ENCODE measurements at places on chromosomes 7 and 10.

GRCh38 chr7:27160145-27160545, 3.7 kb upstream of the HOXA7 start:
- no peak for DNase-seq

DNA sequence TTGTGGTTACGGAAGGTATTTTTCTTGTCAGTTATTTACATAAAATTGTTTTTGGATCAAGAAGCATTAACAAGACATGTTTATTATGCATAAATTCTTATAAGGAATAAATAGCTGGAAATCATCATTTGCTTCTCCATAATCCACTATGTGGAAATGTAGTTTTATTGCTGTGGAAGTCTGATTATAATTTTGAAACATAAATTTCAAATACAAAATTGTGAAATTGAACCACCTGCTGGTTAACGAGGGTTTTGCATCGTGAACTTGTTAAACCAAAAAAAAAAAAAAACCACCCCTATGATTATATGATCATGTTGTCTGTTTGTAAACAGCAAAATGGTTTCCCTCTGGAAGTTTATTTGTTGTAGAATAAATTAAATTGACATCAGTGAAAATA, 25.9 kb downstream of the ABRAXAS2 start:
- DNase-seq: peak; percentile 13

DNA sequence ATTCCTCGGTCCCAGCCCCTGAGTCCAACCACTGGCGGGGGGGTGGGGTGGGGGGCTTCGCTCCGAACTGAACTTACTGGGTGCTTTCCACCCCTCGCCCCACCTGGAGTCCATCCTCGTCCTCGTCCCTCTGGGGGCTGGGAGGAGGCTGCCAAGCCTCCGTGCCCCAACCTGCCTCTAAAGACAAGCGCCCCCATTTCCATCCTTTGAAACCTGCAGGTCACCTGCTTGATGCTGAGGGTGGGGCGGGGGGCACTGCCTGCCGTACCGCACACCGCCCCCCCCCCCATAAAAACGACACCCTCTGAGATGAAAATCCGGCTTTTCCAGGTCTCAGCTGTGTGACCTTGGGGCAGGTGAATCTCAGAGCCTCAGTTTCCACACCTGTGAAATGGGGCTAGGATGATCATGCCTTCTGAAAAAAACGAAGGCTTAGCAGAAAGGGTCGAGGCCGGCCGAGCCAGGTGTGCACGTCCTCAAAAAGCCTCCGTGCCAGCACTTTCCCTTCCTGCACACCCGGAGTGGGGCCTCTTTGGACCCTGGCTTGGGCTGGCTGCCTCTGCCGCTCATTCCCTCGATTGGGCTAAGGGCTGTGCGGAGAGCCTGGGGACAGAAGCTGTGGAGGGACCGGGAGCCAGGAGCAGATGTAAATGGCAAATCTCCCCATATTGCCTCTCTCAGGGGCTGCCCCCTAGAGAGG, 967 bp downstream of the ELFN1 start:
- DNase-seq: no peak

GRCh38 chr7:28116041-28116440, 64.6 kb downstream of the JAZF1 start:
- DNase-seq: no peak

DNA sequence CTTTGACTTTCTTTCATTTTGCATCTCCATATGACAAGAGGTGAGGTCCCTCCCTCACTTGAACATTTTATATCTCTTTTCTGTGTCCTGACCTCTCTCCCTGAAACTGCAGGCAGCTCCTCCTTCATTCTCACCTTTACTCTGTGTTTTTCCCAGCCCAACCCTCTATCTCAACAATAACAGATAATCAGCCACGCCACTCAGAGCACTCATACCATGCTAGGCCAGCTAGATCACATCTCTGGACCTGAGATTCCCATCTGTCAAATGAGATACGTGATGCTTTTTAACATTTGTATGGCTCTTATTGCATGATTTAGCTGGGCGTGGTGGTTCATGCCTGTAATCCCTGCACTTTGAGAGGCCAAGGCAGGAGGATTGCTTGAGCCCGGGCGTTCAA, 63.1 kb upstream of the PDCD4 start:
- DNase-seq: no peak

DNA sequence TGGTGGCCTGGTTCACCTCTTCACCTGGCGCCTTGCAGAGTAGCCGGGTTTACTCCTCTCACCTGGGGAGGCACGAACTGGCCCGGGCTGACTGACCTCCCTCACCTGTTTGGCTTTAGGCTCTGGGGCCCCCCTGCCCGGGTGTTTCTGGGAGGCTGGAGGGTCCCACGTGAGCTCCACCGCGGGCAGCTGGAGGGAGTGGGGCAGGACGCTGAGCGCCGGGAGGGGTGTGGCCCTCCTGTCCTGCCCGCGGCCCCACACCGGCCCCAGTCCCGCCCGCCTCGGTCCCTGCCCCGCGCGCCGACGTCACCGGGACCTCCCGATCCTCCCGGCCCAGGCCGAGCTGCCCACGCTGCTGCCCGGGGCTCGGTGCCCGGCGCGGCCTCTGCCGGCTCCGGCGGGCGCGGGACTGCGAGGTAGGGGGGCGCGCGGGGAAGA, at the start of gene AMZ1:
Gene AMZ1, plus strand, starts transcription at position 322 of the 438 bp plus-strand sequence. CDS start 12,250 bp downstream, outside the sequence.
- DNase-seq: no peak

DNA sequence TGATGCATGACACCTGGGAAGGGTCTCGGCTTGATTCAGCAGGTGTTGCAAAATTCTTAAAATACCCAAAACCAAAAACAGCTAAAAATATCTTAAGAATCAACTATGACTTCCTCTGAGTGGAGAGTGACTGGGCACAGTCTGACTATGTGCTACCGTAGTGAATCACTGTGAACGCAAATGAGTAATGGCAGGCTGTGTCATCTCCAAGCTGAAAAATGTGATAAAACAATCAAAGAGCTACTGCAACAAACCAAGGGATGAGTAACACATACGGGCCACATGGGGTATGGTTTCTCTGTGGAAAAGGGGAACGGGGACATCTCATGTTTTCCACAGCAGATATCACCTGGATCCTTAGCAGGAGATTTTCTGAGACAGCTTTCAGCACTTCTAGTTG, 127.5 kb downstream of the ABCA13 start:
- DNase-seq: peak; percentile 95

GRCh38 chr10:5450605-5451384, 38.4 kb downstream of the NET1 start:
- no peak for DNase-seq

DNA sequence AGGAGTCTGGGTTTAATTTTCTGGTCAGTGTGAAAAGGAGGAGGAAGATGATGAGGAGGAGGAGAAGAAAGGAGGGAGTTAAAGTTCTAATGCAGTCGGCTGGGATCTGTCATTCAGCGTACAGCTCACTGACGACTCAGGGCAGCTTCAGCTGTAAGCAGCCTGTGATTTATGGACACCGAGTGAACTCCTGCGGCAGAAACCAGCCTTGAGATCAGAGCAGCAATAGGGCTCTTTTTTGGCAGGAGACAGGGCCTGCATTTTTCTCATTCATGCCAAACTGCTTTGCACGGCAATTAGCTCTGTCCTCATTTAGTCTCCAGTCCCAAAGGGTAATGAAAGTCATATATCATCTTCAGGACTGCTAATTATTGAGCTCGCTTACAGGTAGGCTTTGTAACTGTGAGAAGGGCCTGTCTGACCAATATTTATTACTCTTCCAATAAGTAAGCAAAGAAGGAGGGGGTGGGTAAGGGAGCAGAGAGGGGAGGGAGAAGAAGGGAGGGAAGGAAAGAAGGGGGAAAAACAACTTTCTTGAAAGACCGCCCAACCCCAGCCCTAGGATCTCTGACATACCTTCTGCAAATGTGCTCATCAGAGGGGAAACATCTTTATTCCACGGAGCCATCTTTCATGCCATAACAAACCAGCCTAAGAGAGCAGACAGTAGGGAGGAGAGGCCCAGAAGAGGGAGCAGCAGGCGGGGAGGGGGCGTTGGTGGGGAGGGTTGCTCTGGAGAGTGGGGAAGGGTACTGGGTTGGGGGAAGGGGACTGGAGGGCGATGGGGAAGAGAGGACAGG, 48.1 kb upstream of the COMTD1 start:
- no peak for DNase-seq

DNA sequence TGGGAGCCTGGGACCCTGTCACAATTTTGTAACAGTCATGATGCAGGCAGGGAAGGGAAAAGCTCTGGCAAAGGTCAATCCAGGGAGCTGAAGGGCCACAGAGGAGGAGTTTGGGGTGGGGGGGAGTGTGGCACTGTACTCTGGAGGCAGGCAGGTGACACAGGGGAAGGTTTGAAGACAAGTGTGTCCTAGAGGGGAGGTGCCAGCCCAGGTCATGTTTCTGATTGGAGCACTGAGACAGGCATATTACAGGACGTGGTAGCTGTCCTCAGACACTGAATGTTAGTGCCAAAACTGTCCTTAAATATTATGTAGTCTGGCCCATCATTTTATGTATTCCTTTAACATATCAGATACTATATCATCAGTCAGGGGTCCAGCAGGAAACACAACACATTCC, 75.6 kb upstream of the LRRC4 start:
- no peak for DNase-seq

DNA sequence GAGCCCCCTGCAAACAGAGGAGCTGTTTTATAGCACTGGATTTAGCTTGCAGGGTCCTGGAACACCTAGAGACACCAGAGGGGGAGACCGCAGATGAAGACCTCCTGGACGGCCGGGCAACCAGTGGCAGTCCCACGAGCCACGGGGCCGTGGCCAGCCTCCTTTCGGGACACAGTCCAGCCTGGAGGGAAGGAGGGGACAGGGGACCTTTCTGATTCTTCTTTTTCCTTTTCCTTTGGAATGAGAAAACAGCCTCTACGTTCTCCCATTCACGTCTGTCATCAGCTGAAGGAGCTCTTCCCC, 35.4 kb upstream of the FAM20C start:
- DNase-seq: no peak

DNA sequence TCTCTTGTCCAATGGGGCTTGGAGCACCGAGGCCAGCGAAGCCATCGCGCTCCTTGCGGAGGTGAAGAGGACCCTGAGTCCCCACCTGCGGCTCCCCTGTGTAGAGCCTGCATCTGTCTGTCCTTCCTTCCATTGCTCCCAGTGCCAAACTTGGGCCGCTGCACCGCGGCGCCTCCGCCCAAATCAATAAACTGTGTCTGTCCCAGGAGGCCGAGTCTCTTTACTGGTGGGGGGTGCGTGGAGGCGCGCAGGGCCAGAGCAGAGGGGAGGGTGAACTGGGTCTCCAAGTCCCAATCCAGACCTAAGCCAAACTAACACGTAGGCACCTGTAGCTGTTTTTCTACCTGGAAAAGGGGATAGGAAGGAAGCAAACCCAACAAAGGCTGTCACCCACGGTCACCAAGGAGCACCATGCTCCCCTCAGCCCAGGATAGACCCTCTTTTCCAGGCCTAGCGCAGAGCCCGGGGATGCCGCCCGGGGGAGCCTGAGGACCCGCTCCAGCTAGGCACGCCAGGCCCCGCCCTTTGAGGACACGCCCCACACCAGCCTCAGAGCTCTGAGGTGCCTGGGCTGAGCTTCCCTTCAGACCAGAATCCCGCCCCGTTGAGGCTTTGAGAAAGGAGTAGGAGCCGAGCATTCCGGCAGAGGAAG, 1.2 kb upstream of the CHAT start:
- no peak for DNase-seq

- peak; percentile 90 for DNase-seq
These were observed at the start of gene STAM for GRCh38 chr10:17643755-17644484. Gene STAM (plus strand): TSS chr10:17644151. CDS start chr10:17644340, 189 bp downstream.

Data from HCEC 1CT (cell line).